ENCODE measurements at places on chromosomes 5 and 9.

- DNase-seq: no peak
Observed at GRCh38 chr9:24708814-24709213, 163.1 kb upstream of the IZUMO3 start.

- no peak for DNase-seq
Observed at GRCh38 chr5:114308508-114308907, 53.4 kb upstream of the KCNN2 start.

DNA sequence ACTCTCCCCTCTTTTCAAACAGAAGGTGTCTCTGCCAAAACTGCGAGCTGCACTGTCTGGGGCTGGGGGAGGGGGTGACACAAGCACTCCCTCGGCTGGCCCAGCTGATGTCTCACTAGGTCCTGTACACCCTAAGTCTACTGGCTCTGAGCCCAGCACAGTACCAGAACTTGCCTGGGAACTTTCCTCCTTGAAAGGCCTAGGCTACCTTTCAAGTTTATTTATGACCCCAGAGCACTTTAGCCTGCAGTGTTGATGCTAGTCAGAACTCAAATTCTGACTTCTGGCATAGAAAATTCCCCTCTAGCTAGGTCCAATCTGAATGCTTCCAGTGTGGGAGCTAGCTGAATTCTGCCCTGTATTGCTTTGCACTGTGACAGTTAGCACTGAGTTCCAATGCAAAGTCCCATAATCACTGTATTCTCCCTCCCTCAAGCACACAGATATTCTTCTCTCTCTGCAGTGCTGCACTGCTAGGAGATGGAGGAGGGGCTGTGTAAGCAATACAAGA is 10.5 kb downstream of the LURAP1L start:
- no peak for DNase-seq

GRCh38 chr9:1207686-1208085 is 157.5 kb downstream of the DMRT2 start:
- DNase-seq: no peak

- no peak for DNase-seq
Observed at GRCh38 chr5:119363936-119364335, 8.1 kb downstream of the TNFAIP8 start.

DNA sequence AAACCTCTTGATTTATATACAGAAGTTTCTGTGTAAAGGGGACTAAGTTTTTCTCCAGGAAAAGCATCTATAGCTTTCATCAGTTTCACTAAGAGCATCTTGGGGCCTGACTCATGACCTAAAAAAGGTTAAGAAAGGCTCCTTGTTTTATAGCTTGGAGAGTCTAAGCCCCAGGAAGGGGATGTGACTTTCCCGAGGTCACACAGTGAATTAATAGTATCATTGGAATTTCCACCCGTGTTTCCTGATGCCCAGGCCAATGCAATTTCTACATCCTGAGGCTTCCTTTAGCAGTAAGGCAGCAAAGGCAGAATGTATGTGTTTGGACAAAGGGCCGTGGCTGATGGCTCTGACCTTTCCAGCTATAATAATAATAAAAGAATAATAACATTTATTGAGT is 8.6 kb downstream of the MORN5 start:
- DNase-seq: no peak

- no peak for DNase-seq
Observed at GRCh38 chr9:99015890-99016289, 72.2 kb downstream of the COL15A1 start.

- no peak for DNase-seq
Observed at GRCh38 chr5:139246394-139246793, 47.1 kb upstream of the MATR3 start.

DNA sequence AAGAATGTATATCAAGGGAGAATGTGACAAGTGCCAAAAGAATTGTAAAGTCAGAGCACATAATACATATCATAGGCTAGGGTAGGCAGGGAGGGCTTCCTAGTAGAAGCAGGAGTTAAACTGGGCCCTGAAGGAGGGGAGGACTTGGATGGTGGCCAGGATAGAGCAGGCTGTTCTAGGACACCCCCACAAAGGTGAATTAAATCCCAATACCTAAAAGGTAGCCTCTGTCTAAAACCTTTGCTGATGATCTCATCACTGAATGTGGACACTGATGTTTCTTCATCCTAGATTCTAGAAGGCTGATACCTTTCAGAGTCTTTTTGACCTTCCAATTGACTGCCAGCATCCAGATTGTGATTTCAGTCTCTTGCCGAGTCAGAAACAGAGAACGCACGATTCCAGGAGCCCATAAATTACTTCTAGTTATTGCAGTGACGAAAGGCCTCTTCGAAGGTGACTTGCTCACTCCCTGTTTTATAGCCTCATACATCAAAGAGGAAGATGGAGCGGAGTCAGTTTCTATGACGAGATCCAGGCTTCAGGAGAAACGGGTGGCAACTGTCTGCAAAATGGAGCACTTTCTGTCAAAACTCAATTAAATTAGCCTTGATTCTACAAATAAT is 43.2 kb downstream of the KIF4B start:
- DNase-seq: no peak

Measured in WERI-Rb-1 (cell line).